CD8-positive, alpha-beta memory T cell (primary cell): ENCODE measurements at places on chromosomes 1 and 21.
A peak's percentile ranks its signal among the peaks of the same experiment; 100 is the strongest.

GRCh38 chr1:219961684-219962083 lies 33.3 kb upstream of the SLC30A10 start:
- no peak for DNase-seq

DNA sequence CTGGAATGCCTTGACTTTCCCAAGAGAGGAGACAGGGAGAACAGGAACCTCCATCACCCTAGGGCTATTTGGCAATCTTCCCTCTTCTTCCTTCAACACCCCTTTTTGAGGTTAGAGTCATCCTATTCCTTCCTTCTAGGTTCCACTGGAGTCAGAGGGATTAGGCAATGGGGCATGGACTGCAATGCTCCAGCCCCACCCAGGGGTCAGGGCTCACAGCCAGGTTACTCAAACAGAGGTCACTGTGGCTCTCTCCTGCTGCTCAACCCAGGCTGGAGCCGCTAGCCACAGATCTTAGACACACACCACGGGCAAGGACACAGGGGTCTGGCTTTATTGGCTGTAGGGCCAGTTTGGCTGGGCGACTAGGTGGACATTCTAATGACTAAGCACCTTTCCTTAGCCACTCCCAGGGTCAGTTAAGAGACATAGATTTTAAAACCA lies 145.5 kb upstream of the NRIP1 start:
- no peak for DNase-seq

GRCh38 chr1:45395051-45395450 lies 54.8 kb upstream of the MUTYH start:
- DNase-seq: no peak

GRCh38 chr1:60245324-60245723 lies 171.8 kb upstream of the C1orf87 start:
- no peak for DNase-seq

DNA sequence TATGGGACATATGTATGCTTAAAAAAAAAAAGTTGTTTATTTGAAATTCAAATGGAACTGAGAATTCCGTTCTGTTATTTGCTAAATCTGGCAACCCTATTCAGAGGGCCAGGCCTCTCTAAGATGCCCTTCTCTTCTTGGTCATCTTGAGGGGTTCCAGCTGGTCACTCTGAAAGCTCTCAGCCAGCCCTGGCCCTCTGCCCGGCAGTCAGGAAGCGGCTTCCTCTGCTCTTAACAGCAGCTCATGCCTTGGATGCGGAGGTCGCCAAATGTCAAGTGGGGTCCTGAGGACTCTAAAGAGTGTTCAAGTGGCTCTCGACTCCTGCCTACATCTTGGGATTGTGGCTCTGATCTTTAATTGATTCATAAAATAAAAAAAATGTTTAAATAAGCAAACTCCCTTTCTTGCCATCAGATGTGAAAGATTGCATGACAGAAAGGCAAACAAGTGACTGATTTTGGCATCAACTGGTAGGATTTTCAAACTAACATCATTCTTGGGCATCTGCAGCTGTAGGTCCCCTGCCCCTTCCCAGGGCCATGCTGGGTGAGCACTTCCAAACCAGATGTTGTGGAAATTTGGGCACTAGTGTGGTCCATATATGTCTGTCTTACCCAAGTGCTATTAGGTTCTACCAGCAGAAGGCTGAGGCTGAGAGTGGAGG lies 130.8 kb downstream of the PRDM2 start:
- DNase-seq: no peak

- no peak for DNase-seq
Measured at GRCh38 chr1:86000601-86001000, 156.0 kb downstream of the COL24A1 start.

- DNase-seq: no peak
Measured at GRCh38 chr1:44210595-44210994, 2.7 kb upstream of the DMAP1 start.

- no peak for DNase-seq
Measured at GRCh38 chr1:228169345-228169744, 3.7 kb downstream of the IBA57 start.

GRCh38 chr1:21585037-21585436 lies 75.8 kb downstream of the ALPL start:
- no peak for DNase-seq

- DNase-seq: no peak
Measured at GRCh38 chr1:114086601-114087368, 66.9 kb downstream of the SYT6 start.

DNA sequence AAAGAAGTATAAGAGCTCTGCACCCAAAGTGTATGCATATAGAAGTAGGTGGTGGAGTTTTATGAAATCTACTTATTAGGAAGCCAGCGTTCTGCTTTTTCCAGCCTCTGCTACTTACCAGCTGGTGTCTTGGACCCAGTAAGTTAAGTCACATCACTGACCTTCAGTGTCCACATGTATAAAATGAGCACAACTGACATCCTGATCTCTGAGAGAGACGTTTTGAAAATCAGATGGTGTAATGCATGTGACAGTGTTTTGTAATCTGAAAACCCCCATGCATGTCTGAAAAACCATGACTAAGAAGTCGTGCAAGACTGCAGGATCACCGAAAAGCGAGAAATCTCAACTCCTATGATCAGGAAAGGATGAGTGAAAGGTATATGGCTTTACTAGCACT lies 2.0 kb downstream of the CR1 start:
- no peak for DNase-seq

- DNase-seq: no peak
Measured at GRCh38 chr21:35075546-35075945, 26.4 kb upstream of the RUNX1 start.

DNA sequence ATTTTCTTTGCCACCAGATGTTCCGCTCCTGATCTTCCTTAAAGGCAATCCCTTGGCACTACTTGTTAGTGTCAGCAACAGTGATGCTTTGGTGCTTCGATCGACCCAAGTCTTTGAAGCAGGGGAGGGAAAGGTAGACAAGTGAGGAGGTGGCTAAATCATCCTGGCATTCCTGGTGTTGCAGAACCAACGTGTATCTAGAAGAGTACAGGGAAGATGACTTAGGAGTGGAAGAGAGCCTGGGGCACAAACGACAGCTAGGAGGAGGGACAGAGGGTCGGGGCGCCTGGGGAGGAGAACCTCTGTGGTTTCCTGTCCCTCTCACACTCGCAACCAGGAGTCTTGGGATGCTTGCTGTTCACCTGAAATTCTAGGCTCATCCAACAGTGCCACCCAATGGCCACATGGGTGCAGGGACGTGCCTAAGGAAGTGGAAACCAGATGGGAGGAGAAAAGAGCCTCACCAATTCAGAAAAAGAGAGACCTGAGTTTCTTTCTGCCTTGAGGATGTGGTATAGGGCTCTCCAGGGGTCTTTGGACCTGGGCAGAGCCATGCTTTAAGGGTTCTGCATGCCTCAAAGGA lies 9.5 kb upstream of the KCNA2 start:
- DNase-seq: peak; percentile 46

GRCh38 chr1:246170574-246171261 lies 336.4 kb downstream of the SMYD3 start:
- no peak for DNase-seq

DNA sequence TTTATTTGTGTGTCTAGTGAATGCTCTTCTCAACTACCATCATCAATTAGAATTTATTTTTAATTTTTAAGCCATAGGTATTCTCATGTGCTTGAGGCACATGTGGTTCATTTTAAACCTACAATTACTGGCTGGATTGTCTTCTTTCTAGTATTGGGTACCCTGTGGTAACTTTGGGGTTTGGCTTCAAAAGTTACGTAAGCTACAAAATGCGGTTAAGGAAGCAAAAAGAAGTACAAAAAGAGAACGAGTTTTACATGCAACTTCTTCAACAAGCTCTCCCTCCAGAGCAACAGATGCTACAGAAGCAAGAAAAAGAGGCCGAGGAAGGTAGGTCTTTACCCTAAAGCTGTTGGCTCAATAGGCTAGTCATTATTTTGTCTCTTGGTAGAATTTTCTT lies 25.8 kb downstream of the MACO1 start:
- DNase-seq: no peak

- peak; percentile 50 for DNase-seq
Measured at GRCh38 chr1:1157426-1157913, 16.2 kb upstream of the TTLL10 start.

DNA sequence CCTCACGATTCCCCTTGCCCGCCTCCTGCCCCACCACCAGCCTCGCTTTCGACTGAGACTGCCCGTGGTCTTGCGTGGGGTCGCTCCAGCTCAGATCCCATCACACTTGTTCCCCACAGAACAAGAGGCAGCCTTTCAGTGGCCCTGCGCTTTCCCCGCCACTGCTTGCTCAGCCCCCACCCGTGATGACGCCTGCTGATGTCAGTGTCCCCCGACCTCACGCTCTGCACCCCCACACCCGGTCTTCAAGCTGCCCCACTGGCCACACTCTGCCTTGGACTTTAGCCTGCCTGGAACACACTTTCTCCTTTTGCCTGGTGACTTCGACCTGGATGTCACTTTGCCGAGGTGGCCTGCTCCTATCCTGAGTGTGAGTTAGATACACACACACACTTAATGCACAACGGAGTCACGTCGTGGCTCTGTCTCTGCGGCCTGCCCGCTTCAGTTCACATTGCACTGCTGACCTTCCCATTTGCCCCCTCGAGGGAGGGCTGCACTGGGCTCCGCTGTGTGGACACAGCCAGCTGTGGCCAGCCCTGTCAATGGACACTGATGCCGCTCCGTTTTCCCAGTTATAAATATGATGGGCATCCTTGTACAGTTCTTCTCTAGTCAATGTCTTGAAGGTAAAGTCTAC lies 13.0 kb downstream of the AGPAT3 start:
- no peak for DNase-seq

- DNase-seq: no peak
Measured at GRCh38 chr1:41362357-41362721, 1.1 kb downstream of the FOXO6 start.

GRCh38 chr1:181134543-181135436 lies 46.3 kb downstream of the IER5 start:
- DNase-seq: no peak

DNA sequence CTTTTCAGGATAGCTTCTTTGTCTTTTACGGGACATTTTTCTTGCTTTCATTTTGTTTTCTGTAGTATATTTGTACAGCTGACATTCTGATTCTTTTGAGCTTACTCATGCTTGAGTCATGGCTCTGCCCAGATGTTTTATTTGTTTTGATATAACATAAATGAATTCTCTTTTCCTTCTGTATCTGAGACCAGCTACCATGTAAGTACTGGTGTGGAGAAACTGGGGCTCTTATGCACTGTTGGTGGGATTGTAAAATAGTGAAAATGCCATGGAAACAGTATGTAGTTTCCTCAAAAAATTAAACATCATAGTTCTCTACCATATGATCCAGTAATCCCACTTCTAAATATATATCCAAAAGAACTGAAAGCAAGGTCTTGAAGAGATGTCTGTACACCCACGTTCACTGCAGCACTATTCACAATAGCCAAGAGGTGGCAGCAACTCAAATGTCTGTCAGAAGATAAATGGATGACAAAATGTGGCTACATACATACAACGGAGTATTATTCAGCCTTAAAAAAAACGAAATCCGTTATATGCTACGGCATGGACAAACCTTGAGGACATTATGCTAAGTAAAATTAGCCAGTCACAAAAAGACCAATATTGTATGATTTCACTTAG lies 61.4 kb downstream of the EIF2B3 start:
- no peak for DNase-seq

DNA sequence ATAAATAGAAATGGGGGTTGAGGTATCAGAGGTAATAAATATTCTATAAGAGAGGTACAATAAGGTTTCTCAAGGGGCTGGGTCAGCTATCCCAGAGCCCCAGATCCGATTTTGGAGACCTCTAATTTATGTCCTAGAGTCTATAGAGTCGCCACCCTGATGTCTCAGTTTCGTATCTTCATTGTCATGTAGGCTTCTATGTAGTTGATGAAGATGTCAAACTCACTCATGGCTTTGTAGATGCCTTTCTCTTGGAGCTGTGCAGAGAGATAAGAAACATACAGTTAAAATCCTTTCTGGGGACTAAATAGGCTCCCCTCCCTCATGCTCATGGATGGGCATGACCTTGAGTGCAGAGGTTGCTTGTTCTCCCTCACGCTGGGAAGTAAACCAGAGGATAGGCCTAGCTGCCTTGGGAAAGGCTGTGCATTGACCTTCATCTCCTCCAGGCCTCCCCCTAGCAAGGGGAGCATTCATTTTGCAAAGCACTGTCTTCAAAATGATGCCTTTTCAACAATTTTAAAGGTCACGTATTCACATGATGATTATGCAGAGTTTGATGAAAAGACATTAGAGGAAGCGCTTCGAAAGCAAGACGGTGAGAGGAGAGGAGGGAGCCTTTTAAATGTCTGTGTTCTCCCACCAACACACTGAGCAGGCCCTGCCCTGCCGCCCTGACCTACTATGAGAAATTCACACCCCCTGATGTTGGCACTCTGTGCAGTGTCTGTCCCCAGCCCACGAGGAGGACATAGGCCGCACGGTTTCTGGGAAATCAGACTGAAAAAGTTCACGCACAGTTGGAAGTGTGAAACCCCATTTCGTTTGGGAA lies 1.9 kb upstream of the IL19 start:
- no peak for DNase-seq

GRCh38 chr1:63968663-63969440 lies 195.0 kb downstream of the ROR1 start:
- no peak for DNase-seq

GRCh38 chr1:106910798-106911197 lies 145.7 kb upstream of the PRMT6 start:
- DNase-seq: no peak

- no peak for DNase-seq
Measured at GRCh38 chr1:219489636-219490035, 123.3 kb downstream of the ZC3H11B start.

DNA sequence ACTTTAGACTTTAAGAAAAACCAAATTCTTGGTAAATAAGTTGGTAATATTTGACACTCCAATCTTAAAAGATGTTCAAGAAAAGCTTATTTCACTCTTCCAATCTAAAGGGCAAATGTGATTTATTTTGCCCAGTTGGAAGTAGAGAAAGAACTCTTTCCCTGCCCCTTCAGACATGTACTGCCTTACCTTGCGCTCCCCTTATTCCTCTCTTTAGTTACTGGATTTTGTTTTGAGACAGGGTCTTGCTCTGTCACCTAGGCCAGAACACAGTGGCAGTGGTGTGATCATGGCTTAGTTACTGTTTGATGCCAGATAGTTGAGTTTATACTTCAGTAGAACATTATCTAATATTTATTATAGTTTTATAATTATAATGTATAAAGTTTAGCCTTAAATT lies 27.5 kb downstream of the FUBP1 start:
- no peak for DNase-seq

GRCh38 chr1:182601416-182601786 lies 2.8 kb downstream of the RGS16 start:
- DNase-seq: peak; percentile 59

- DNase-seq: no peak
Measured at GRCh38 chr1:92701147-92701546, 83.8 kb downstream of the EVI5 start.
